ENCODE measurements at places on chromosomes 2 and 18.

GRCh38 chr18:35755369-35755768 is 173.8 kb downstream of the GALNT1 start:
- DNase-seq = peak; percentile 21

DNA sequence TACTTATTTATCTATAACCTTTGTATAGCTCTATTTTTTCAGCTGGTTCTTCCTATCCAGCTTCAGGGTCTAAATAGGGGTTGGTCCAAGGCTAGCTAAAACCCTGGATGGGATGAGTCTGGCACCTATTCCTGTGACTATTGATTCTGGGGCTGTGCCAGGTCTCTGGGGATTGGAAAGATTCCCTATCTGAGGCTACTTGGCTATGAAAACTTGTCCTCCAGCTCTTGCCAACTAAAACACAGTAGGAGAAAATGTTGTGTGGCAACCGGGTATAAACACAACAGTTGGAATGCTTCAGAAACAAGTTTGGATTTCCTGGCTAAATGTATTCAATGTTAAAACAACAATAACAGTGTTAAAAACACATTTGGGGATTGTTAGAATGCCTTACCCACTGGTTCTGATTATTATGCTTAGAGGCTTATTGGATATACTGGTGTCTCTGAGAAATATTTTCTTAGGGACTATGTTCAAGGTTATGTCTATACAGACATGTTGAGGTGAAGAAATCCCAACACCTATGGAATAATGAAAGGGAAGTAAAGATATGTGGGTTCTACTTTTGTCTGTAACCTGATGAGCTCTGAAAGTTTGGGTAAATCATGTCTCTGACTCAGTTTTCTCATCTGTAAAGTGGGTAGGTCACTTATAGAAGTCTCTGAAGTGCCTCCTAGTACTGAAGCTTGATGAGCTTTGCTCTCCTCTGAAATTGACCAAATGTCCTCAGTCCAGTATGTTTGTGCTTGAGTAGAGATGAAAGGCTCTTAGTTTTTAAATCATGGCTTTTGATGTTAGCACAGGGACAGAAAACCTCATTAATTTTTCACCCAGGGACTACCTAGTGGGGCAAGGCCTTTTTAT is 460.7 kb downstream of the MTX2 start:
- no peak for DNase-seq

DNA sequence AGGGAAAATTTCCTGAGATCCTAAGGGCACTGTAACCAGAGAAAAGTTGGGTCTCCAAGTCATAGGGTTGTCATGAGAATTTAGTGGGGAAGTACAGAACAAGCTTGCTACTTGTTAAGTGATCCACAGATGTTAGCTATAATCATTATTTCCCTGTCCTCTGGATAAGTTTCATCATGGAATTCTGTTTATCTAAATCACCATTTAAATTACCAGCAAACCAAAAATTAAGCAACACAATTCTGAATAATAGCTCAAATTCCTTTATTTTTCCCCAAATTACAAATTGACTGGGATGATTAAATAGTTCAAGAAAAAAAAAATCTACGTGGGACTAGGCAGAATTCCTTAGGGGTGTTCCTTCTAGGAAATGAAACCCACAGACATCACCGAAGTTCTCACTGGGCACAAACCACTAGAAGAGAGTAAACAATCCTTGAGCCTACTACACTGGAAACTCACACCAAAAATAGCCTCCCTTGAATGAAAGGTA is 159.5 kb downstream of the COL6A3 start:
- no peak for DNase-seq

DNA sequence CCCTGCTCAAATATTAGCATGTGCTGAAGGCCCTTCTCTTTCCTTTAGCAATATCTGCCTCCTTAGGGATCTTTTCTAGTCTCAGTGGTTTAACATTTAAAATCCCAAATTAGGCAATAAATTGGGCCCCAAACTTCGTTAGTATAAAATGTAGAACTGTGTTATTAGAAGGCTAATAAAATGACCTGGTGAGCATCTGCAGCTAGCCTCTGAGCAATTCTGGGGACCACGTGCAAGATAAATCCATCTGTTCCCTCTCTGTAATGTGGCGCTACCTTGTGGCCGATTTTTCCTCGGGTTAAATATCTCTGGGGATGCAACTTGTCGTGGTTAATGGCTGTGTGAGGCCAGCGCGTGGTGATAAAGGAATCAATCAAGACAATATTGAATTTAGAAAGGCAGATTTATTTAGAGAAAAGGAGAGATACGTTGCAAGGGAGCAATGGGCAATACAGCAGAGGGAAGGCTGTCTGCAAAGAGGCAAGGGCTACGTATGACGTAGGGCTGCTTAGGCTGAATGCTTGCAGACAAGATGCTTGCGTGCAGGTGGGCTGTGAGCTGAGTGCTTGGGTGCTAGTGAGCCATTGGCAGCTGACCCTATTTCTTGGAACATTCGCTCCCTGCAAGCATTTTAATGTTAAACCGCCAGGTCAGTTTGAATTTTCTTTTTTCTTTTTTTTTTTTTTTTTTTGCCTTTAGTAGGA is 18.5 kb upstream of the IL36G start:
- no peak for DNase-seq

DNA sequence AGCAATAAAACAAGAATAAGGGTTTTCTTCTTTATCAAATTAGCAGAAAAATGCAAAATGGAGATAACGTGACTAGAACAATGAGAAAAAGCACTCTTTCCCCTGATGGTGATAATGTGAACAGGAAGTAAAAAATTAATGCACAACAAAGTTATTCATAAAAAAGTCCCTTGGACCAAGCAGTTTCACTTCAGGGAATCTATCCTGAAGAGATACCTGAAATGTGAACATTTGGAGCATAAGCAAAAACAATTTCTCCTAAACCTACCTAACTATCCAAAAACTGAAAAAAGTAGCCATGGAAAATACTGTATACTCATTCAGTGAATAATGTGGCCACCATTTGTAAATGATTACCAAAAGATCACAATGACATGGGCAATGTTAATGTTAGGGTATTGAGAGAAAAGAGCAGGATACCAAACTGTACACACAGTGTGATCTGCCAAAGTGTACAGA is 48.7 kb downstream of the TRIP12 start:
- DNase-seq = no peak

- peak; percentile 37 for DNase-seq
Measured at GRCh38 chr2:10412380-10412779, 35.7 kb downstream of the ODC1 start.

DNA sequence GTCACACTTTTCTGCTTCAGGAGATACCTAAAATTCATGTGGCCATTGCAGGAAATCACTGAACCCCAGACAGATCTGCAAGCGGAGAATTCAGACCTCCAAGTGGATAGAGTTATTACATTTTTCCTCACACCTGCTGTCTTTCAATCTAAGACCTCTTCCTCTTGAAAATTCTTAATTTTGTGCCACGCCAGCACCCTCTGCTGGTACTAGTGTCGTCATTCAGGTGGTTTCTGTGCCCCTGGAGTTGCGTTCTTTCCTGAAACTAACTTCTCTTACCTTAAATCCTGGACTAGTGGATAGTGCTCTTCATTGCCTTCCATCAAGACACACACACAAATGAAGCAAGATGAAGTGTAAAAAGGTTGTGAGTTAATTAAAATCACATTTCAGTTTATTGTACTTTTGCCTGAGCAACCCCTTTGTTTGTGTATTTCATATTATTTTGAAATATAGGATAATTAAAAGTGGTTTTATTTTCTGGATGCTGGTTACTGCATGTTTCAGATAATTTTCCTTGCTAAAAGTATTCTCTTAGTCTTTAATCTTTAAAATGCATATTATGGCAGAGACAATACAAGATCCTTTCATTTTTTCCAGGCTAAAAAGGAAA is 1.6 kb upstream of the DNER start:
- DNase-seq = peak; percentile 87

- DNase-seq = no peak
Measured at GRCh38 chr2:143692162-143692561, 562.9 kb downstream of the ARHGAP15 start.

GRCh38 chr2:179344280-179344964 is 79.8 kb upstream of the SESTD1 start:
- DNase-seq = no peak

DNA sequence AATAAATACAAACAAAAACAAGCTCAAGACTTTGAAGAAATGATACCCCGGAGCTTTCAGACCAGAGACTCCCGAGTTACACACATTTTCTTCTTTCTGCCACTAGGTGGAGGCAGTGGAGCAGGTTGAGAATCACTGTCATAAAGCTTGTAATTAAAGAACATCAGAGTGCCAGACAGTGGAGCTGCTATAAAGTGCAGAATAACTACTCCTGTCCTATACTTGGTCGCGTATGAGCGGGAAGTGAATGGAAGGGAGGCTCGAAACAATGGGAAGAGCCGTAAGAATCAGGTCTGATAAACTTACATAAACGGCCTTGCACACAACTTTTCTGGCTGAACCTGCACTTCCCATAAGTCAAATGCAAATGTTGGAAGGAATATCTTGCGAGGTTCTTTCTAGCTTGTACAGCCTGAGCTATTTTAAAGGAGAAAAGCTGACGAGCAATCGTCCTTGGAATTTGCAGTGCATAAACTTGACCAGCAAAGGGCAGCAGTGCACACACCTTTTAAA is 189.0 kb downstream of the RPIA start:
- peak; percentile 76 for DNase-seq

GRCh38 chr2:109031476-109032228 is 42.6 kb upstream of the EDAR start:
- DNase-seq = no peak
